ENCODE measurements at places on chromosomes 5 and 9.

DNA sequence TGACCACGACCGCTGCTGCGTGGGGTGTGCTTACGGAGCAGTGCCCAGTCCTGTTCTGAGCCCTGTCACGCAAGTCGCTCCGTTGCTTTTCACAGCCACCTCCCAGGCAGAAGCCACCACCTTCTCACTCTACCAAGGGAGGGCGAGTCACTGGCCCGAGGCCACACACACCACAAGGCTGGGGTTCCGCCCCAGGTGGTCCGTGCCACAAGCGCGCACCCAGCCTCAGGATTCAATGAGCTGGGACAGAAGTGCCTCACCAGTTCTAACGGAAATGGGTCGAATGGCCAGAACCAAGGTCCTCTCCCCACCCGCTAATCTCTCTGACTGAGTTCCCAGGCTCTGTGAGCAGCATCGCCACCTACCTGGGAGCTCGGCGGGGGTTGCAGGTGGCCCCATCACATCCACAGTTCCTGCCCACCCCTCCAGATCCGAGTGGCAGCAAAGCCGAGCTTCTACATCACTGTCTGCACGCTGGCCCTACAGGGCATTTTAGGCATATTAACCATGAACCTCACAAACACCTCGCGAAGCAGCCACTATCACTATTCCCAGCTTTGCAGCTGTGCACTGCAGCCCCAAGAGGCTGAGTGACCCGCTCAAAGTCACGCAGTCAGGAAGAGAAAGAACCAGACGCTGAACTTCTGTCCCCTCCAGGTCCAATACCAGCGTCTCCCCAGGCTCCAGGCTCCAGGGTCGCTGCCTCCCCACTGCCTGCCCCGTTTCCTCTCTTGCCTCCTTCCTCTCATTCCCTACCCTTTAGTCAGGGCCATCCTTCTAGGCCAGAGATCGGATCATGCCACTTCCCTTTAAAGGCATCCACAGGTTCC lies 92.1 kb upstream of the PHYKPL start:
- DNase-seq, result no peak

DNA sequence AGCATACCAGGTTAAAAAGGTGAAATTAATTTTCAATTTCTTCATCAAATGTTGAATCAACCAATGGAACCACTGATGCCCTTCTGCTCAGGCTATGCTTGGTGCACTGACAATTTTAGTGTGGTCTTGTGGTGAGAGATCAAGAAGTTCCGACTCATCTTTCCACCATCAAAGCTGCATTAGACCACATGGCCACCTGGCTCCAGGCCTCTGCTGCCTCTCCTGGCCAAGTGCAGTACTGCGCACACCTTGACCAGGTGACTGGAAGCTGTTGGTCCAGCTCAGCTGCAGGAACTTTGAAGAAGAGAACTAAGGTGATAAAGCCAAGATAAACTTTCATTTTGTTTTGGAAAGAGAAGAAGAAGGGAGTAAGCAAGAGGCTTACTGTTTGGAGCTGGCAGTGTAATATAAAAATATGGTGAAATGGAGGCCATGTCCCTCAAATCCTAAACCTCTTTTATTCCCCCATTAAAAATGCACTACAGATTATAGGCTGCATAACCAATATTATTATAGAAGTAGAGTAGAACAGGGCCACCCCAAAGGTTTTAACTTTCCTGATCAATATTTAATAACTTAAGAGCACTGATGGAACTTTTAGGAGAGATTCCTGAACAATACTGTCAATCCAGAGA lies 315.5 kb upstream of the C9orf72 start:
- peak; percentile 4 for DNase-seq

- peak; percentile 76 for DNase-seq
These were observed 8.7 kb downstream of the CCL21 start for GRCh38 chr9:34701023-34701768.

- DNase-seq, result no peak
These were observed 20.4 kb upstream of the ITGA1 start for GRCh38 chr5:52767217-52767743.

GRCh38 chr5:151707567-151707966 lies 20.9 kb upstream of the SPARC start:
- DNase-seq, result no peak

GRCh38 chr5:123297866-123298265 lies 125.3 kb downstream of the CEP120 start:
- no peak for DNase-seq

DNA sequence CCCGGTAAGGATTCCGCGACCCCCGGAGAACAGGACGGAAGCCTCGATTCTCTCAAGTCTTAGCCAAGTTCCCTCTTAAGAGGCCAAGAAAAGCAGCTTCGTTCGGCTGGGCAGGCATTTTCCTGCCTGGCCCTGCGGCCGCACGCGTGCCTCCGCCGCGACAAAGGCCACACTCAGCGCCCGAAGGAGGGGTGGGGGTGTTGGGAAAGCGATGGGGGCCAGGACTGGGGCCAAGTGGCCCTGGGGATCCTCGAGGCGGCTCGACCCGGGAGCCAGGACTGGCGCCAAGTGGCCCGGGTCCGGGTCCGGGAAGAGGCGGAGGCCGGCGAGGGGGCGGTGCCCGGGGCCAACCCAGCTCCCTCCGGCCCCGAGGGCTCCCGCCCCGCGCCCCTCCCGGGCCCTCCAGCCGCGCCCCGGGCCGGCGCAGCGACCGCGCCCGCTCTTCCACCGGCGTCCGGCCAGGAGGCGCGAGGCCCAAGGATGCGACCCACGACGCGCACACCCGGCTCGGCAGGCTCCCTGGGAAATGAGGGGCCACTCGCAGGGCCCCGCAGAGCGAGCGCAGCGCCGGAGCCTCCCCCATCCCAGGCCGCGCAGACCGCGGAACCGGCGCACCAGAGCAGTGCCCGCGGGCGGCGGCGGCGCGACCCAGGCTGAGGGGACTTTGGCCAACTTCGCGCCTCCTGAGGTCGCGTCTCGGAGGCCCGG lies 756 bp downstream of the VAV2 start:
- no peak for DNase-seq

GRCh38 chr9:106697390-106697749 lies 165.6 kb upstream of the ZNF462 start:
- no peak for DNase-seq

- no peak for DNase-seq
These were observed 3.0 kb downstream of the HACD4 start for GRCh38 chr9:21028466-21028865.

DNA sequence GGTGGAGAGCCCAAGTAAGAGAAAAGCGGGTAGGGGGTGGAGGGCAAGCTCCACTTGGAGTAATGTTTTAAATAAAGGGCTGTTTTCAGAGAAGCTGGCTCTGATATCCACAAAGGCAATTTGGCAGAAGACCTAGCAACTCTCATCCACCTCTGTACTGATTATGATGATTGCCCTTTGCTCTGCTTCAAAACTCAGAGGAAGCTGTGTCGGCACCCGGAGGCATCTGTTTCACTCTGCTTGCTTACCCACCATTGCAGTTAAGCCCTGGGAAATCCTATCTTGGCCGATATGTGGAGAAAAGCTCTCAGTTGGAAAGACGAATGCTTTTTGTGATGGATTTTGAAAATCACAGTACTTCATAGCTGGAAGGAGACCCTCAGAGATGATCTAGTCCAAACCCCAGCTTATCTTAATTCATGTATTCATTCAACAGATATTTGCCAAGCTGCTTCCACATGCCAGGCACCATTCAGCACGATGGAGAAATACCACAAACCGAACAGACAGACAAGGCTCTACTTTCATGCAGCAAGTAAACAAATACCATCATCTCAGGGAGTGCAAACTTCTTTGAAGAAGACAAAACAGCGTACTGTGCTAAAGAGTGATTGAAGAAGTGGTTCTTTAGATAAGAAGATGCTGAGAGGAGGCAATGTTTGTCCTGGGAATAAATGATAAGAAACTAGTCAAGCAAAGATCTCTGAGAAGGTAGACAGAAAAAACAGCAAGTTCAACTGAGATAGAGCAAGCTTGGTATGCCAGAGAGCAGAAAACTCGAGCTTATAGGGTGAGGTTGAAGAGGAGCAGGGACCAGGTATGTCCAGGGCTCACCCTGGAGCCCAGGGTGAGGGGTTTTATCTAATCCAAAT lies 140.4 kb upstream of the SPDL1 start:
- no peak for DNase-seq

DNA sequence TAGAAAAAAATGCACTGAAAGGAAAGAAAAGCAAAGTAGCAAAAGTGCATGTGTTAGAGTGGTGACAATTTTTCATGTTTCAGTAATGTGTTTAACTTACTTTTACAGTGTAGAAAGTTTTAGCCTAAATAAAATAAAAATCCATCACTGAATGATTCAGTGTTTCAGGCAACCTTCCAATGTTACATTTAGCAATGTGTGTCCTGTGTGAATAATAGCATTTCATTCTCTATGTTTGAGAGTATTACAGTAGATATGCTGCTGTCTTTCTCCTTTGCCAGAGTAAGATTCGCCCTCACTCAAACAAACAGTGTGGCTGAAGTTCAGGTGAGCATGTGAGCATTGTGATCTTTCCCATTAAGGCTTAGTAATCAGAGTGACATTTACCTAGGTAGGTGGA lies 171.1 kb downstream of the TARS1 start:
- no peak for DNase-seq

DNA sequence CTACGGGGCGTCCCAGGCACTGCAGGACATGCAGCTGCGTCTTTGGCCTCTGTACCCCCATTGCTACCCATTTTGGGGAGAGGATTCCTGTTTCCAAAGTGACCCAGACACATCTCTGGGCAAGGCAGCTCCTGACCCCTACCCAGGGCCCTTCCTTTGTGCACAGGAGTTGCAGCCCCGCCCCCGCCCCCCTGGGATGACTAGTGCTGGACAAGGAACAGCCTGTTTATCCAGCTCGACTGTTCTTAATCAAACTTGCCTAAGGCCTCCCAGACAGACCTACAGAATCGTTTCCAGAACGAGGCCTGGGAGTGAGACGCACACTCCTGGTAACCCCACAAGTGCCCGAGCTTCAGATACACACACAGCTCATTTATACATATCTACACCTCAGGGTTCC lies 13.2 kb downstream of the DIPK1B start:
- no peak for DNase-seq

Data from NCI-H146 (cell line).